ENCODE measurements at places on chromosomes 13 and 19.

DNA sequence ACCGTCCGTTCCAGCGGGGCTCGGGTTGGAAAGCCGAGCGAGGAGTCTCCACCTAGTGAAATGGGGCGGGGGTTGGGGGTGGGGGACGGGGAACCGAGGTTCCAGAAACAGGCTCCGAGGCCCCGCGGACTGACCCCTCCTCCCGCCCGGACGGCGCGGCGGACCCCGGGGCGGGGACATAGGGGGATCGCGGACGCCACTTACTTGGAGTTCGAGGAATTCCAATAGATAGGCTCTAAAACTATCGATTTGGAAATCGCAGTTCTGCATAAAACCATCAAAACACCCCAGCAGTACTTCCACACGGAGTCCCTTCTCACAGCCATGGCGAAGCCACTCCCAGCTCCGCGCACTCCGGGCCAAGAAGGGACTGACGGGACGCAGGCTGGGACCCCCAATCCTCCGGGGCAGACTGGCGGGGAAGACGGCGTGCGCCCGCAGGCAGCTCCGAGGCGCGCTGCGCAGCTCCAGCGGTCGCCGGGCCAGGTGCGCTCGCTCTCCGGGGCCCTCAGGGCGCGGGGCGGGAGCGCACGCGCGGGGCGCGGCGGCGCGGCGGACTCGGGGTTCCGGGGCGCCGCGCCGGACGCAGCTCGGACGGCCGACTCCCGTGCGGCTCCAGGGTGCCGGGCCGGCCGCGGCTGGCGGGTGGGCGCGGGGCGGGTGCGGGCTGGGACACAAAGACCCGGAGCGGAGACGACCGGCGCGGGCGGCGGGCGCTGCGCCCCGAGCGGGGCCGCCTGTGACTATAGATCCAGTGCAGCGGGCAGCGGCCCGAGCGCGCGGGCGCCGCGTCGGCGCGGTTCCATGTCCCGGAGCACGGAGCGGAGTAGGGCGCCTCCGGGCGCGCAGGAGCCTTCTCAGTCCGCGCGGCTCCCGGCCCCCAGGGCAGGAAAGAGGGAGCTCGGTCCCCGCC lies 567 bp downstream of the EFNB2 start:
- DNase-seq: no peak

- DNase-seq: no peak
Measured at GRCh38 chr13:24033527-24034302, 126.8 kb upstream of the SPATA13 start.

DNA sequence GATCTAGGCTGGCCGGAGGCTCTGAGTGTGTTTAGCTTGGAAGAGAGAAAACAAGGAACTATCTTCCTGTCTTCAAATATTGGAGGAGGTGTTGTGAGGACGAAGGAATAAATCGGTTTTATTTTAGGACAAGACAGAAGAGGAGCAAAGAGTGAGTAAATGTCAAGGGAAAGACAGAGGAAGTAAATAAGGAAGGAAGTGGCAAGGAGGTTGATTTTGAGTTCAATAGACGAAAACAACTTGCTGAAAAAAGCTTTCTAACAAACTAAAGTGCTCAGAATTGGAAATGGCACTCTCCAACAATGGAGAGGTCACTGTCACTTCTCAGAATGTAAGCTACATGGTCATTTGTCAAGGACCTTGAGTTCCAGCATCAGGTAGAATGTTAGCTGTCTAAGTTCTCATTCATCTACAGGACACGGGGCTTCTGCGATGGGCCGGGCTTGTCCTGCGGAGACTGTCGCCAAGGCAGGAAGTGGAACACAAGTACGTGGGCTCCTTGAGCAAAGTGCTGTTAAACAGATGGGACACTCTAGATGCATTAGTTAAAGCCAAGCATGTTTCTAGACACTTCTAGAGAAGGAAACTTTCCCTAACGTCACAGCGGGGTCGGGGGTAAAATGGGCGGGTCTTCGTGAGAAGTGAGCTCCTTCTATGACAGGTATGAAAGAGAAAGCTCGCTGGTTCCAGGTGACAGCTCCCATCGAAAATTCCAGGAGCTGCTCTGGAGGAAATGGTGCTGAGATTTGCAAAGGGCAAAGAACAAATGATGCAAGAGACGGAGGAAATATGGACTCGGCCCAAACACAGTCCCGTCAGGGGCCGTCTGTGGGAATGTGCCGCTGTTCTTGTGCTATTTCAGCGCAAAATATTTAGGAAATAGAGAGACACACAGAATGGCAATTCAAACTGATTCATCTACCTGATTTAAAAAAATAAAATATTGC lies 103.9 kb upstream of the UBL3 start:
- no peak for DNase-seq

DNA sequence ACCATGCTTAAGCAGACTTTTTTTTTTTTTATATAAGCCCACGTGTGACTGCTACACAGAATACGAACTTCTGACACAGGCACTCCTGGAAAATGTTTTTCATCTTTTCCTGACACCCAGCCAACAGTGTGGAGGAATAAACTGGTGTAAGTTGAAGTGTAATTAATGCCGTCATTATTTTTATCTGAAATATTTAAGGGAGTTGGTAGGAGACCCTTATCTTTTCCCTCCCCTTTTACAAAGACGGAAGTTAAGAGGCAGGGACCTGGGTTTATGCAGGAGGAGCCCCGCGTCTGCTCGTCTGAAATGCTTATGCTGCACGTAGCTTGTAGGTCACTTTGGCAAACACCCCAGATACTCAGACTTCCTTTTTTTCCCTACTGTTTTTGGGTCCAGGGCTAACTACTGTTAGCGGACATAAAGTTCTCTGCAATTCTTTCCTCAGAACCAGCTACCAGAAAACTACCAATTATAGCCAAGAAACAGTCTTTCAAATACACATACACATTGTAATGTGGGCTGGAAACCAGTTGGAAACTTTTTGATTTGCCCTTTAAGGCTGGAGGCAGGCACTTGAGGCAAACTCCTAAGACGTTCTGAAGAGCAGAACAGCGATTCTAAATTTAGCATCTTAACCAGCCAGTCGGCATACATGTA lies 50.8 kb downstream of the EFNB2 start:
- DNase-seq: no peak

GRCh38 chr13:112354330-112355273 lies 21.6 kb upstream of the SPACA7 start:
- DNase-seq: peak; percentile 35

DNA sequence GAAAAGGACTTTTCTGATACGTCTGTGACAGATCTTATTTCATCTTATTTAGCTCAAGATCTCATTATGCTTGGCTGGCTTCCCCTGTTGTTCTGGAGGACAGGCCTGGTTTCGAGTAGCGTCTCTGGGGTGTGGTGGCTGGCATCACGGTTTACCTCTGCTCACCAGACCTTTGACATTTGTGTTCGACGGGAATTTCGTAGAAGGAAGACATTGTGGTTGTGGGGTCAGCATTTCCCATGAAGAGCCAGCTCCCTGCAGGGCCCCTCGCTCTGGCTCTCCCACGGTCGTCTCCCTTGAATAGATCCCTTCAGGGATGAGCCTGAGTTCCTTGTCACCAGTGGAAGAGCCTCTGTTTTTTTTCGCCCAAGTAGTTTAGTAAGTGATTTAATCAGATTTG lies 78.6 kb upstream of the TEX29 start:
- DNase-seq: peak; percentile 30

GRCh38 chr19:34104096-34104495 lies 68.2 kb upstream of the LSM14A start:
- DNase-seq: no peak

DNA sequence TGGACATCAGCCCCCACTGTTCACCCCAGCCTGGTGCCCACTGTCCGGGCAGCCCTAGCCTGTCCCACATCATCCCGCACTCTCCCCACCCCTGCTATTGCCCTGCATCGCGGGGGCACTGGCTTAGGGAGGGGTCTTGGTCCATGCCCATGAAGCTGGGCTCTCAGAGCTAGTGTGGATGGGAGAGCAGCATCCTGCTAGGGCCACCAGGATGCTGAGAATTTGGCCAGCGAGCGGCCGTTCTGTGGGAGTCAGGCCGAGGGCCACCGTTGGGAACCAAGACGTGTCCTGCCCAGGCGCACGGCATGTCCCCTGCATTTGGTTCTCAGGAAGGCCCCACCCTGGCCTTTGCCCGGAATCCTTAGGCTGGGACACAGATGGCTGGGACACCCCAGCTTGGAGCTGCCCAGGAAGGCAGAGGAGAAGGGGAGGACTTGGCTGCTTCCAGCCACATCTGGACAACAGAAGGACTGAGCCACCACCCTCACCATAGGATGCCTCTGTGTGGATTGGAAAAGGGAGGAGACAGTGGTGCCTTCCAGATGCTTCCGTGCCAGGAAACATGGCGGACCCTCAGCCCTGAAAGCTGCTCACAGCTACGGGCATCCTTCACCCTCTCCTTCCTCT lies 14.6 kb downstream of the ADGRE5 start:
- DNase-seq: no peak

Measured in islet precursor cell (in vitro differentiated cells).